ENCODE measurements at places on chromosomes 4 and X.
A peak's percentile ranks its signal among the peaks of the same experiment; 100 is the strongest.

GRCh38 chrX:72540318-72540717, 32.3 kb downstream of the HDAC8 start:
- DNase-seq = no peak

DNA sequence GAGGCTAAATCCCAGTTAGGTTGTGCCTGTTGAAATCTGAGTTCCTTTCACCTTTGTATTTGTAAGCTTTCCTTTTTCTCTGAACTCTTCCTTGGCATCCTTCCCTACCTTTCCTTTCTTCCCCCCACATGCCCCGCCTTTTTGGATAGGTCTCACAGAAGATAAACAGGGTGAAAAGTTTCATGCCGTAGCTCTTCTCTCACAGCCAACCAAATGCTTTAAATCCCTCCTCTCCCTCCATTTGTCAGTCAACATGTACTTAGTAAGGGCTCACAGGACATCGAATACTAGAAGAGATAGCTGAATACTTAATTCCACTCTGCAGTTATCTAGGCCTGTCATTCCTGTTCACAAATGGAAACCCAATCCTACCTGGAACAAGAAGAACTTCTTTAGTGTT, 107.1 kb upstream of the BMPR1B start:
- DNase-seq = no peak

- no peak for DNase-seq
These were observed 97.7 kb downstream of the DDX60 start for GRCh38 chr4:168220893-168221292.

GRCh38 chrX:126552313-126553022, at the start of gene DCAF12L1:
TSS of gene DCAF12L1 (minus strand) at chrX:126552814. CDS start at chrX:126552608, 206 bp downstream.
- no peak for DNase-seq

DNA sequence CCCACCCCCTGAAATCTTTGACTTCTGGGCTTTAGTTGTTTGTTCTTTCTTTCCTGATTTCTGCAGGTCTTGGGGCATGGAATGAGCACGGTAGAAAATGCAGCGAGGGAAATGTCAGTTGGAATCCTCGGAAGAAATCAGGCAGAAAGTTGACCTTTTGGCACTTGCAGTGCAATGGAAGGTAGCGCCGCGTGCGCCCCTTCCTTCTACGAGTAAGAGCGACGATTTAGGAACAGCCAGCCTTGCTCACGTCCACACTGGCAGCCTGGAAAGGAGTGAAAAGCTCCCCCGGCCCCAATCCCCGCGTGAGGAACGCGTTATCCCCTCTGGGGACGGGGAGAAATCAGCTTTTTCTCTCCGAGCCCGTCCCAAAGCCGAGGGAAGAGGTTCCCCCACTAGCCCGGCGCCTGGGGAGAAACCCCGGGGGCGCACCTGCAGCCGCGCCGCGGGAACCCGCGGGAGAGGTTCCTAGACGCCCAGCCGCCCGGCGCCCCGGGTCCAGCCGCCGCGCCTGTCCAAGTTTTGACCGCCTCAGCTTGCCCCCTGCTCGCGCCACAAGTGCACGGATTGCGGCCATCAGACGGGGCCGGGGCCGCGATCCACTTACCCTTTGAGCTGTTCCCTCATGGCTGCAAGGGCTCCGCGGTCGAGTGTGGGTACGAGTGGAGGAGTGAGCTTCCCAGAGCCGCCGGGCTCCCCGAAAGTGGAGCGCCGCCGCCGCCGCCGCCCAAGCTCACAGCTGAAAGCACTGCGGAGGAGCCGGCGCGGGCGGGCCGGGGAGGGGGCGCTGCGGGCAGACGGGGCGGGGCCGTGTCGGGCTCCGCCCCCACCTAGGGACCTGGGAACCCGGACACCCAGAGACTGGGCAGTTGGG, 194.6 kb upstream of the FTHL17 start:
- DNase-seq = peak; percentile 66

- DNase-seq = no peak
These were observed 170.3 kb downstream of the RAB28 start for GRCh38 chr4:13313856-13314255.

DNA sequence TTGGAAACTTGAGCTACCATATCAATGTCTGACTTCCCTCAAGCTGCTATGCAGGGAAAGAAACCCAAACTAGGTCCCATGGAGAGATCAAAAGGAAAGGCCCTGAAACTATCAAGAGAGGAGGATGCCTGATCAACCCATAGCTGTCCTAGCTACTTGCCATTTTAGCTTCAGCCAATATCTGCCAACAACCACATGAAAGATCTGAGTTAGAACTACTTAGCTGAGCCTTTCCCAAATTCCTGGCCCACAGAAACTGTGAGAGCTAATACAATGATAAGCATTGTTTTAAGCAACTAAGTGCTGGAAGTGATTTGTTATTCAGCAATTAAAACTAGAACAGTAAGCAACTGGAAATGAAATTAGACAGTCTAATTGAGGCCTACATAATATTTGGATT, 6.3 kb upstream of the ARHGEF38 start:
- DNase-seq = no peak

GRCh38 chr4:183177001-183177400, 77.9 kb downstream of the WWC2 start:
- no peak for DNase-seq

DNA sequence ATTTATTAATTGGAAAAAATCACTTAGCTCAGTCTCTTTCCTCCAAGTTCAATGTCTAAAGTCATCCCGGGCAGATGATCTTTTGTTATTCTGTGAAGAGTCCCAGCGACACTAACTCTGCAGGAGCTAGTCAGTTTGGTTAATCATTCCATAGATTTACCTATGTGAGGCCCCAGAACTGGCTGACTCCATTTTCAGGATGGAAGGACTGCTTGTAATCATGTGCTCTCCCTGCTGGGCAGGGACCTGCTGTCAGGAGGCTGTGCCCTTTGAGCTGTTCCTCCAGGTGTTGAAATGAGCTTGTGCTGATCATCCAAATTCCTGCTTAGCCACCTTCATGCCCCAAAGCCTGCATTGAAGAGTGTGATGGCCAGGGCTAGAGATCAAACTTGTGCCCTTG, 169.8 kb downstream of the NHS start:
- no peak for DNase-seq

DNA sequence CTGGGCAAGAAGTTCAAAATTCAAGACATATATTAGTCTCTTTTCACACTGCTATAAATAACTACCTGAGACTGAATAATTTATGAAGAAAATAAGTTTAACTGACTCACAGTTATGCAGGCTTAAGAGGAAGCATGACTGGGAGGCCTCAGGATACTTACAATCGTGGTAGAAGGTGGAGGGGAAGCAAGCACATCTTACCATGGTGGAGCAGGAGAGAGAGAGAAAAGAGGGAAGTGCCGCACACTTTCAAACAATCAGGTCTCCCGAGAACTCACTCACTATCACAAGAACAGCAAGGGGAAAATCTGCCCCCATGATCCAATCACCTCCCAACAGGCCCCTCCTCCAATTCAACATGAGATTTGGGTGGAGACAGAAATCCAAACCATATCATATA, 273.3 kb upstream of the RASGEF1B start:
- DNase-seq = no peak

- no peak for DNase-seq
These were observed 802.0 kb downstream of the RPA4 start for GRCh38 chrX:97685753-97686152.

DNA sequence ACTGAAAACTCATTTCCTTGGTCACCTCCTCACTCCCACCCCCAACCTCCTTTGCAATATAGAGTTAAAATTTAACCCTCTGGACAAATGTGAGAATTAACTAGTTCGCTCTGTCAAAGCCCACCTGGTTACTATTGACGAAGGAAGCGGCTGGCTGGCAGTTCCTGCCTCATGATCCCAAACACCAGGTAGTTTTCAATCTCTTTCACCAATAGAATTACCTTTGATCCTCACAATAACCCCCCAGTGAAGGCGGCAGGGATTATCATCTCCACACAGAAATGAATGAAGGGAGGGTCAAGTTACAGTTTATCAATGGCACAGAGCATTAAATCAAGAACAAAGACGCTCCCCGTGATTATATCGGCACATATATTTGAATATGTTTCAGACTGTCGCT, 65.7 kb upstream of the TTC29 start:
- no peak for DNase-seq

DNA sequence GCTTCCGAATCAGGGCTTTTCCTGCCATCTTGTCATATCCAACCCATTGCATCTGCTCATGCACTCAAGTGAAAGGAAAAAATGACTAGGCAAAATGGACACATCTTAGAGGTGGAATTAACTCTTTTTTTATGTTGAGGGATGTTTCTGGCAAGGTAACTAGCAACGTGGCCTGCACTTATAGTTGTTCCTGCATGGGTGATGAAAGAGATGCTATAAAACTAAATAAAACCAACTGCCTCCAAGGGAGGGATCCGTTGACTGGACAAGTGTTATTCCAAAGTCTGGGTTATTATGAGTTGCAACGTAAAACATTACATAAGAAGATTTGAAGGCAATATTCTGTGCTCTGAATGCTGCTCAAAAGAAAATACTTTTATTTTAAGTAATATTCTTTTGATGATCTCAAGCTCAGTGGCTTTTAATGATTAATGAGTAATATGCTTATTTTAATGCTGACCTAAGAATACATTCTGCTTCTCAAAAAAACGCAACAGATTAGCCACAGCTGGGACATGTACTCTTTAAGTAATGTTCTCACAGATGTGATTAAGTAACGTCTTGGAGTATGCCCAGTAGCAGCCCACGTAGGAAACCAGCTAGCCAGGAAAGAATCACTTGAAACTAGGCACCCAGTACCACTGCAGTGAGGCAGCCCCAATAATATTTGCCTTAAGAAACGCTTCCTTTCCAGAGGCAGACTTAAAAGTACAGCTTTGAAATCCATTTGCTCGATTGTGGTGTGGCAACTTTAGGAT, 27.4 kb downstream of the KLF3 start:
- DNase-seq = no peak

GRCh38 chr4:80017125-80017854, 55.7 kb downstream of the ANTXR2 start:
- no peak for DNase-seq

GRCh38 chrX:41923978-41924683, 777 bp upstream of the CASK start:
- DNase-seq = peak; percentile 41

DNA sequence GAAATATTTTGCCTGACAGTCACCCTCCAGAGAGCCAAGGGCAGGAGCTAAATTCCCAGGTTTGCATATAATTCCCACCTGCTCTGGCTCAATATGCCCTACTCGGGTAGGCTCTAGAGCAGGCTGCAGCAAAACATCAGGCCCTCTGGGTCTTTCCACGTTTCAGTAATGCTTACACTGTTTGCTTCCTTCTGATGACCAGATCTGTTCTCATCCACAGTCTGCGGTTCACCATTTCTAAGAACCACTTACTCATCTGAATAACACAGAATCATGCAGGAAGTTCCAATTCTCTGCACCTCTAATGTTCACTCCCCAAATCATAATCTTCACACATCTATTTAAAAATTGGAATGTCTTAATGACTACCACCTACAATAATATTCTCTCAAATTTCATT, 141.4 kb downstream of the PPP3CA start:
- DNase-seq = no peak

- DNase-seq = no peak
These were observed 49.0 kb downstream of the HTRA3 start for GRCh38 chr4:8318509-8318908.

DNA sequence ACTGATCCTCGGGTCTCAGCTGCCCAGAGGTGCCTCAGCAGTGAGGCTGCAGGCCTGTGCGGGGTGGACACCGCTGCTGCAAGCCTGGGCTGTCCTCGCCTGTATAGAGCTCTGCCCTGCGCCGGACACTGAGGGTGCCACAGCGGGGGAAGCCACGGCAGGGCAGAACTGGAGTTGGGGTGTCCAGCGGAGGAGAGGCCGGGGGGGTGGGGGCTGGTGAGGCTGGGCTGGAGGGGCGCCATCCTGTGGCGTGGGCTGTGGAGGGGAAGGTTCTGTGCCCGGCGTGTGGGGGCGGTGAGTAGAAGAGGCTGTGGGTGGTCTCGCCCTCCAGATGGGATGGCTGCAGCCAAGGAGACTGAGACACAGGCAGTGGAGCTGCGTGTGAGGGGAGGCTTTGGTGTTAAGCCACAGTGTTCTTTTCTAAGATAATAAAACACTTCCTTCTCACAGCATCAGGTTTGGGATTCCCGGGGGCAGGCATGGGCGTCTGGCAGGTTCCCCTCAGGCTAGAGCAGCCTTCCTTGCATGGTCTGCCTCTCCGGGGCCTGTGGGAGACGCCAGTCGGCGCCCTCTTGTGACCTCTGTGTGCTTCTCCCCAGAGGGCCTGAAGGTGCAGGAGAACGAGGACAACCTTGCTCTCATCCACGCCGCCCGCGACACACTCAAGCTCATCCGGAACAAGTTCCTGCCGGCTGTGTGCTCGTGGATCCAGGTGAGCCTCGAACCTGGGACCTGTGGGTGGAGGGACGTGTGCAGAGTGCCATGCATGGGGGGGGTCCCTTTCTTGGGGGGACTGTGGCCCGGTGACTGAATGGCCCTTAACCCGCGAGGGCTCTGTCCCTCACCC, 7.4 kb downstream of the UVSSA start:
- DNase-seq = no peak

DNA sequence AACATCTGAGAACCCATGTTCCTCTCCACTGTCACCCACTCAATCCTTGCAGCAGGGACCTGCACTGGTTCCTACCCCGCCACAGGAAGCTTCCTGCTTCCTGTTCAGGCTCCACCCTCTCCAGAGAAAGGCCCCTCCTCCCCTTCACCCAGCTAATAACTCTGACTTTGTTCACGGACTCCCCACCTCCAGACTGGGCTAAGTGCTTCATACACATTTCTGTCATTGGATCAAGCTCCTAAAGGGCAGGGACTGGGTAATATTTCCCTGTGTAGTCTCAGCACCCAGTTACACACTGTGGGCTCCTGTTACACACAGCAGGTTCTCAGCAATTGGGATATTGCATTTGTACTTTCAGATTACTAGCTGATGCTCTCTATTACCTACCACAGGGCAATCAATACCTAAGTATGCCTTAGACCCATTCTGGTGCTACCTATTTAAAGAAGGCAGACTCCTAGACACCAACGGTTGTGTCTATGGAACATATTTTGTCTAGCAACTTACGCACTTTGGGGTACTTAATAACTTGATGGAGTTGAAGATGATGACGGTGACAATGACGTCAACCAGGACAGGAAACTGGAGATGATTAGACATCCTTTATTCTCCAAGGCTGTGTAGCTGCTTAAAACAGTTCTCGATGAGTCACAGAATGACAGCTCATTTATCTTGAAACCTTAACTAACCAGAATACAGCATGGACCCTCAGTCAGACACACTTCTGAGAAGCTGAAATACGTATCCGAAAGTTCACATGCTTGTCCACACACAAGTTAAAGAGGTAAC, 58.1 kb downstream of the MAML3 start:
- DNase-seq = peak; percentile 55
